ENCODE measurements at places on chromosomes 4 and X.

- no peak for DNase-seq
Measured at GRCh38 chr4:98833384-98833783, 95.5 kb downstream of the EIF4E start.

GRCh38 chr4:158807691-158808090, 38.9 kb downstream of the FNIP2 start:
- DNase-seq: no peak

DNA sequence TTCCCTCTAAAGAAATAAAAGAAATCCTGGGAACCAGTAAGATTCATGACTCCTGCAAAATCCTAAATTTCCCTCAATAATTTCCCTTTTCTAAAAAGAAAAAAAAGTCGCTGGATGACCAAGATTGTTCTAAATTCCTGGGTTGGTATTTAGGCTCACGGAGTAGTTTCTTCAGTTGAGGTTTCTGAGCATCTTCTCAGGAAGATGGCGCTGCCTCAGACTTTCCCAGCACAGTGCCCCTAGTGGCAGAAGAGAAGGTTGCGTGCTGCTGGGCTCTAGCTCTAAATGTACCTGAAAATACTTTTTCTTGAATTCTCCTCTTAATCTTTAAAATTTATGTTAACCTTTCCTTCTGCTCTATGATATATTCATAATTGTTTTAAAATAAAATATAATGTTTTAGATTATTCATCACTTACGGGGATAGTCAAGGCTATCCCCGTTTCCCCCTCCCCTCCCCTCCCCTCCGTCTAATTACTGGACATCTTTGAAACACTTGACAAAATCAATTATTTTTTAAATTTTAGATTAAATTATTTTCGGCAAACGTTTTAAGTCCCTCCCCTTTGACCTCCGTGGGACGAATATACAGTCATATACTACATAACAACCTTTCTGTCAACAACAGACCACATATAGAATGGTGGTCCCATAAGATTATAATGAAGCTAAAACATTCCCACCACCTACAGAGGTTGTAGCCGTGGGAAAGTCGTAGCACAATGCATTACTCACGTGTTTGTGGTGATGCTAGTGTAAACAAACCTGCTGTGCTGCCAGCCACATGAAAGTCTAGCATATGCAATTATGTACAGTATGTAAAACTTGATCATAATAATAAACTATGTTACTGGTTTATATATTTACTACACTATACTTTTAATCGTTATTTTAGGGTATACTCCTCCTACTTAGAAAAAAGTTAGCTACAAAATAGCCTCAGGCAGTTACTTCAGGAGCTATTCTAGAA, 41.0 kb upstream of the GATB start:
- DNase-seq: no peak

DNA sequence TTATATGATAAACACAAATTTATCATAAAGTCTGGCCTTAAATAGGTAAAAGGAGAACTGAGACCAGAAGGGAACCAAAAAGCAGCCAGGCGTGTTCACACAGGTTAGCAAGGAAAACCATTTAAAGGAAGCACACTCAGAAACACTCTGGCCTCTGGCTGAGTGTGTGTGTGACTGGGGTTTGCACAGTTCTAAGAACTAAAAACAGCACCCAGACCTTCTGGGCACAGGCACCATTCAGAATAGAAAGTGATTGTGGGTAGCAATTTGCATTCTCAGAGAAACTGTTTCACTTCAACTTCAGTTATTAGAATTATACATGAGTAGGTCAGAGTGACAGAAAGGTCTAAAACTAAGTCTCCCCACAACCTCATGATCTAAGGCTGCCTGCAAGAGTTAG, 10.0 kb downstream of the GPR82 start:
- no peak for DNase-seq

GRCh38 chrX:87528487-87528886, 10.9 kb downstream of the KLHL4 start:
- no peak for DNase-seq

All from mesothelial cell of epicardium (in vitro differentiated cells).